ENCODE measurements at places on chromosomes 1 and 21. TPM values are rescaled to one million over a fixed set of nuclear protein-coding genes. Genes with fewer than 3 reads are reported as not detected.

The LORICRIN gene
- polyA plus RNA-seq, result not detected

DNA sequence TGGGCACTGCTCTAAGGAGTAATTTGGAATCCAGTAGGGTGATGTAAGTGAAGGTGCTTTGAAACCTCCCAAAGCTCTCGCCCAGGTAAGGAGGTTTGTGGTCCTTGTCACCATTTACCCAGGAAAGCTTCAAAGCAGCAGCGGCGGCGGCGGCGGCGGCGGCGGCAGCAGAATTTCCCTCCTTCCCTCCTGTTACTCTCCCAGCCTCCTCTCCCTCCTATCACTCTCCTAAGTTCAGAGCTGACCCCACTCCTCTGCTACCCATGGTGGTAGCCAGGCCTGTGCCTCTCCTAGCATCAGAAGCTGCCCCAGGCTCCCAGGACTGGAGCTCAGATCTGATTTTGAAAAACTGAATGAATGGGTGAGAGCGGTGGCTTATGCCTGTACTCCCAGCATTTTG lies 60.7 kb downstream of the ACBD3 start:
- no peaks in the 10 kb centered on the region for H3K36me3 ChIP-seq
- peaks cover 46% of the 10 kb centered on the region for H3K4me1 ChIP-seq
- no peaks in the 10 kb centered on the region for H3K27me3 ChIP-seq

- H3K4me1 ChIP-seq, result no peaks in the 10 kb centered on the region
- no peak overlapping the region for H3K4me3 ChIP-seq
- no peaks in the 10 kb centered on the region for H3K36me3 ChIP-seq
- DNase-seq, result no peak
- no peak overlapping the region for H3K27ac ChIP-seq
- H3K27me3 ChIP-seq, result no peaks in the 10 kb centered on the region
These were observed 39.9 kb upstream of the ZNHIT6 start for GRCh38 chr1:85748120-85748519.

- DNase-seq, result no peak
- H3K36me3 ChIP-seq, result no peaks in the 10 kb centered on the region
- no peaks in the 10 kb centered on the region for H3K4me1 ChIP-seq
These were observed 36.8 kb upstream of the DUSP10 start for GRCh38 chr1:221778535-221779142.

GRCh38 chr1:45304311-45305081 lies 22.2 kb upstream of the HPDL start:
- no peak for DNase-seq
- H3K27me3 ChIP-seq, result no peaks in the 10 kb centered on the region
- no peaks in the 10 kb centered on the region for H3K36me3 ChIP-seq

All from keratinocyte (primary cell).